ENCODE measurements at places on chromosomes 7 and 10.

DNA sequence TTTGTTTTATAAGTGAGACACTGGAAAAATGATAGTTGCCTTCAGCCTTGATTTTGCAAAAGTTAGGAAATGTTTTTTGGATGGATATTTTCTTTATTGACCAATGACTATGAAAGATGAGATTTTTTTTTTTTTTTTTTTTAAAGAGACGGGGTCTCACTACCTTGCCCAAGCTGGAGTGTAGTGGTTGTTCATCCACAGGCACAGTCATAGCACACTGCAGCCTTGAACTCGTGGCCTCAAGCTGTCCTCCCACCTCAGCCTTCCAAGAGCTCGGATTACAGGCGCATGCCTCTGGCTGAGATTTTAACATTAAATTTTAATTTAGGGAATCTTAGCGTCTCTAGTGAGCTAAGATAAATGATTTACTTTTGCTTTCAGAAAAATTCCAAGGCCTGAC, 66.2 kb downstream of the LOXL4 start:
- DNase-seq = no peak

- DNase-seq = peak; percentile 41
Measured at GRCh38 chr10:79038841-79039201, 29.9 kb upstream of the ZMIZ1 start.

DNA sequence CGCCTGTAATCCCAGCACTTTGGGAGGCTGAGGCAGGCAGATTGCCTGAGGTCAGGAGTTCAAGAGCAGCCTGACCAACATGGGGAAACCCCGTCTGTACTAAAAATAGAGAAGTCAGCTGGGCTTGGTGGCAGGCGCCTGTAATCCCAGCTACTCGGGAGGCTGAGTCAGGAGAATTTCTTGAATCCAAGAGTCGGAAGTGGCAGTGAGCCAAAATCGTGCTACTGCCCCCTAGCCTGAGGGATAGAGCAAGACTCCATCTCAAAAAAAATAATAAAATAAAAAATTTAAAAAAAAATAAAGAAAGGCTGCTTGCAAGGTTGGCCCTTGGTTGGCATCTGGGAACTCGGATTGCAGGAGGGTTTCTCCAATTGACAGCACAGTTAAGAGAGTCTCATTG, 221.6 kb downstream of the DGKI start:
- no peak for DNase-seq

- DNase-seq = no peak
Measured at GRCh38 chr7:26038201-26038990, 113.6 kb upstream of the NFE2L3 start.

GRCh38 chr7:12064586-12065127, 146.4 kb upstream of the TMEM106B start:
- DNase-seq = no peak

DNA sequence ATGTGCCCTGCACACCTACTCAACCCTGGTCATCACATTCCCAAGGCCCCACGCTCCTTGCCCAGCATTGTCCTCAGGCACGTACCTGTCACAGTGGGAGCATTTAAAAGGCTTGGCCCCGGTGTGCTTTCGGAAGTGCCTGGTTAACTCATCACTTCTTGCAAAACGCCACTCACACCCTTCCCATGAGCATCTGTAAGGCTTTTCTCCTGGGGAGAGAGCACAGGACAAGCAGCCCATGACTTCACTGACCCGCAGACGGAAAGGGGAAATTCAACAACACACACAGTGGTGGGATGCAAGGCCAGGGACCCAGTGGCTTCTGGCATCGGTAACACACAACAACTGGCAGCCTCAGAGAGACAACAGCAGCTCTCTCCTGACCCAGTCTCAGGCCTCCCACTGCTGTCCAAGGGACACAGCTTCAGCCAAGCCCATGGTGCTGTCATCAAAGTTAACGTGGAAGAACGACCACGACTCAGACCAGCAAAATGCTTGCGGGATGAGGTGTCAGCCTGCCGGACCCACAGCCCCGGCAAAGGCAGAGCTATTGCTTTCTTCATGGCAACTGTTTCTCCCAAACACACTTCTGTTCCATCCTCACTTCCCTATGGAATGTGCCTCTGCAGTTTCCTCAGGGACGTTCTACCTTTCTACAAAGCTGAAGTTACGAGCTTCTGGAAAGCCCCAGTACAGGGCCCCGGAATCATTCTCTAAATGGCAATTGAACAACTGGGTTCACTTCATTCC, 4.8 kb downstream of the KLF6 start:
- no peak for DNase-seq

DNA sequence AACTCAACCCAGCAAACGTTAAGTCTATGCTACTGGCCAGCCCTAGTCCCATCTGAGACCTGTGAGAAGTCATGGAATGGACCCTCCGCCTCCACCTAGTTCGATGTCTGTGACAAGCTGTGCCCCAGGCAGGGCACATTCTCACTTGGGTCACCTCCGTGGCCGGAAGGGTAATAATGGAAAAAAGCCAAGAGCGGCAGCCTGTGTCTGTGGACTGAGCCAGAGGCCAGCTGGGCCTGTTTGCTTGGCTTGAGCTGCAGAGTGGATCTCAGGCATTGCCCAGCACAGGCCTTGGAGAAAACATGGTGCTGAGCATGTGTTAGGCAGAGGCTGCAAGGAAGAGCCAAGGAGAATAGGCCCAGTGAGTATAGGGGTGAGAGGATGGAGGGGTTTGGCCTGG, 97.8 kb downstream of the GALNT17 start:
- no peak for DNase-seq

- no peak for DNase-seq
Measured at GRCh38 chr10:5658871-5659618, 7.3 kb downstream of the ASB13 start.

- DNase-seq = no peak
Measured at GRCh38 chr10:73043766-73044377, 52.8 kb downstream of the P4HA1 start.

- DNase-seq = peak; percentile 8
Measured at GRCh38 chr10:42960991-42961795, 115.7 kb upstream of the RET start.

- peak; percentile 62 for DNase-seq
Measured at GRCh38 chr7:128215739-128216138, 25.3 kb upstream of the LEP start.

DNA sequence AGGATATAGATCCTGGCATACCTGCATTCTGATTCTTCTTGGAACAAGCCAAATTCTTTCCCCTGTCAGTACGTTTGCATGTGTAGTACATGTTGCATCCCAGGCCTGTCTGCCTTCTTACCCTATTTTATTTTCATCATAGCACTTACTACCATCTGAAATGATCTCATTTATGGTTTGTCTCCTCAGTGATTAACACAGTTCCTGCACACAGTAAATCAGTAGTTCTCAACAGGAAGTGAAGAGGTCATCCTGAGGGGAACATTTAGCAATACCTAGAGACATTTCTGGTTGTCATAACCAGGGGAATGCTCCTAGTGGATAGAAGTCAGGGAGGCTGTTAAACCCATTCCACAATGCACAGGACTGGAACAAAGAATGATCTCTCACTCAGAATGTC, 38.2 kb upstream of the SLC26A4 start:
- DNase-seq = peak; percentile 75

- DNase-seq = no peak
Measured at GRCh38 chr10:75696536-75696935, 265.1 kb downstream of the LRMDA start.

GRCh38 chr10:69142983-69143382, 19.0 kb downstream of the VPS26A start:
- DNase-seq = no peak

GRCh38 chr10:70931168-70931815, 42.9 kb upstream of the PCBD1 start:
- no peak for DNase-seq

DNA sequence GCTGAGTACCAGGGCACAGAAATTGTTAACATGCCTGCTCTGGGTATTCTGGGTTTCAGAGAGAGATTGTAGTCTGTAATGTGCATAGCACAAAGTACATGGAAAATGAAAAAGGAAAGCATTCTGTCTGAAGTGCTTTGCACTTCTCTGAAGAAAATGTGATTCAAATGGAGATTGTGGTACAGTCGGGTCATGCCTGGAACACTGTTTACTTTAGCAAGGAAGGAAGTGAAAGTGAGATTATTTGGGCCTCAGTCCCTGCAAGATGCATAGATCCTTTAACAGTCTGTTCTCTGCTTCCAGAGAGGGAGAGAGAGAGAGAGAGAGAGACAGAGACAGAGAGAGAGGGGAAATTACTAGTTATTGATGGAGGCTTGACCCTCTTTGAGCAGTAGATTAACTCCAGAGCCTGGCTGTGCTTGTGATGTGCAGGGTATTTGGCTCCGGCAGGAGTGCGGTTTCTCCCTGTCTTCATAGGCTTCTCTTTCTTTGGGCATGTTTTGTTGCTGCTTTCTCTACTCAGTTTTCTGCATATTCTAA, 5.4 kb downstream of the VWC2 start:
- DNase-seq = no peak

DNA sequence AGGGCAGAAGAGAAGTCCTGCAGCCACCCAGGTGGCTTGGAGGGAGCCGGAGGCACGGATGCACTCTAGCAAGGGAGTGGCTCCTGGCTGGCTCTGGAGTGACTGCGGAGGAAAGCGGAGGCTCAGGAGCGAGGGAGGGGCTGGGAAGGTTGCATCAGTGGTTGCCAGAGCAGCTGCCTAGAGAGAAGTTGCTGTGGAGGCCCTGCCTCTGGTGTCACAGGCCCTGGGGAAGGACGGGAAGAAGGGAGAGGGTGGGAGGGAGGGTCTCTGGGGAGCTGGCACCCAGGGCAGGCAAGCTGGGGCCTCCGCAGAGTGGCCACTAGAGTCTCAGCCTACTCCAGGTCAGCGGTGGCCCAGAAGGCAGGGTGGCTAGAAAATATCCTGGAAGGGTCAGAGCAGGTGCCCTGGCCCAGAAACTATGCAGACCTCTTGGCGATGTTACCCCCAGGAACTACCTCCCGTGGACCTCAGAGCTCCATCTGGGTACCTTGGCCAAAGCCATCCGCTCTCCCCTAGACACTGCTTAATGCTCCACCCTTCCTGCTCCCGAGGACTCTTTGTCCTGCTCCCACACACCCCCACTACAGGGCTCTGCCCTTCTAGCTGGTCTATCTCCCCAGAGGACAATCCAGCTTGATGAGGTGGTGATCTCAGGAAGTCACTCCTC, 164.3 kb downstream of the NRF1 start:
- DNase-seq = no peak

GRCh38 chr10:106181501-106181900, 983.0 kb downstream of the SORCS1 start:
- peak; percentile 52 for DNase-seq

GRCh38 chr7:120442838-120443237, 169.9 kb downstream of the KCND2 start:
- no peak for DNase-seq

GRCh38 chr10:58435297-58435985, 50.2 kb downstream of the TFAM start:
- peak; percentile 86 for DNase-seq

DNA sequence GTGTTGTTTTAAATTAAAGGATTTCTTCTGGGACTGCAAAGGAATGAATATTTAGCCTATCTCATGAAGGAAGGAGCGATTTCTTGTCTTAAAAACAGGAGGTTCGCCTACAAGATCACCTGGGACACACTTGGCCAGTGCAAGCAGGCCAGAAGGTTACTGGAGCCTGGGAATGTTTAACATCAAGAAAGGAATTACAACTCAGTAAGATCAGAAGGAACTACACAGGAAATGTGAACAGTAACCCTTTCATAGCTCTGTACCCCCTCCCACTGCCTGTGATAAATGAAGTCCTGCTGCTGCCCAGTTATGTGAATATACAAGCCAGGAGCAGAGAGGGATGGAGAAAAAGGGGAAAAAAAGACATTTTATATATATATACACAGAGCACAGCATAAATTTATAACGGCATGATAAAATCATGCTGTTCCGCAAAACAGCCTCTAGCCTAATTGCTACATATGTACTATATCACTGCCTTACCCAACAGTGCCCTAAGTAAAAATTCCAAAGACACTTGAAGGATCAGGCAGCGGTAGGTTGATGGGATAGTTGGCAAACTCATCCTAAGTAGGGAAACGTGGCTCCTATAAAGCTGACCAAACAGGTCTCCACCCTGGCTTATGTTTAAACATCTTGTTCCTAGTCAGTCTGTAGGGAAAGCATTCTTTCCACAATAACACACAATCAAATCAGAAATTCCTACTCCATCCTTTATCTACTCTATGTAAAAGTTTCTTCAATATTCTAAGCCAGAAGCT, 63.8 kb downstream of the ZNF438 start:
- no peak for DNase-seq

GRCh38 chr7:24786941-24787340, 29.7 kb upstream of the GSDME start:
- DNase-seq = peak; percentile 93

DNA sequence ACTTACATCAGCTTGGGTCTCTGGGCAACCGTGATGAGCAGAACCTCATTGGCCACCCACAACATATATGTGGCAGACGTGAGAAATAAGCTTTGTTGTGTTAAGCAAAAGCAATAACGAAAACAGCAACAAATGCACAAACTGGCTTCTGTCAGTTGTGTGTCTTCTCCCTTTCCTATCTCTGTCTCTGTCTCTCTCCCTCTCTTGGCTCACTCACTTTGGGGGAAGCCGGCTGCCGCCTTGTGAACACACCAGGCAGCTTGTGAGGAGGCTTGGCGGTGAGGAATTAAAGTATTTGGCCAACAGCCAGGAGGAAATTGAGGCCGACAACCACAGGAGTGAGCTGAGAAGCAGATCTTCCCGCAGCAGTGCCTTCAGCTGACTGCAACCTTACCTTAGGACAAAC, 21.9 kb upstream of the CDCA7L start:
- no peak for DNase-seq

DNA sequence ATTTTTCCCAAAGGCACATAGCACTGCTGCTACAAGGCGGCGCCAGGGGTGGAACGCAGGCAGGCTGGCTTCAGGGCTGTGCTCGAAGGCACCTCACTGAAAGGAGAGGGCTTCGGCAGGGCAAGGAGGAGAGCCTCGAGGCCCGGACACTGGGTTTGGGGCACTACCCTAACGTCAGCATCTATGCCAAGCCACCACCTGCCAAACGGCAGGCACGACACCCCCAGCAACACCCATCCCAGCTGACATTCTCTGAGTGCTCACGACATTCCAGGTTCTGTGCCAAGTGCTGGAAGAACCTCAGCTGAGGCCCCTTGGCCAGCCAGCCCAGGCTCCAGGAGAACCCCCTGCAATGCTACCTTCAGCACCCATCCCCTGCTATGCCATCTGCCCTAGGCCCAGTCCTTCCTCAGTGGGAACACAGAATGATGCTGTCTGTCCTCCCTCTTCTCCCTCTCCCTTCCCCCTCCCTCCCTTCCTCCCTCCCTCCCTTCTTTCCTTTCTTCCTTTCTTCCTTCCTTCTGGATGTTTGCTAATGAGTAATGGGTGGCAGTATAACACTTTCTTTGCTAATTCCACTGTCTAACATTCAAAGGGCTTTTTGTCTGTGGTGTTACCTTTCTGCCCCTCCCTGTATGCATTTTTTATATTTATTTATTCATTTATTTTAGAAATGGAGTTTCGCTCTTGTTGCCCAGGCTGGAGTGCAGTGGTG, 24.3 kb downstream of the ZCCHC24 start:
- DNase-seq = no peak

- peak; percentile 6 for DNase-seq
Measured at GRCh38 chr7:130087364-130087763, 17.0 kb downstream of the KLHDC10 start.

GRCh38 chr7:2287745-2288144, 26.5 kb downstream of the SNX8 start:
- no peak for DNase-seq
